ENCODE measurements at places on chromosomes 6 and 20. TPM values are rescaled to one million over a fixed set of nuclear protein-coding genes. Genes with fewer than 3 reads are reported as not detected.

Gene GNL1
- total RNA-seq = 63.7 TPM

DNA sequence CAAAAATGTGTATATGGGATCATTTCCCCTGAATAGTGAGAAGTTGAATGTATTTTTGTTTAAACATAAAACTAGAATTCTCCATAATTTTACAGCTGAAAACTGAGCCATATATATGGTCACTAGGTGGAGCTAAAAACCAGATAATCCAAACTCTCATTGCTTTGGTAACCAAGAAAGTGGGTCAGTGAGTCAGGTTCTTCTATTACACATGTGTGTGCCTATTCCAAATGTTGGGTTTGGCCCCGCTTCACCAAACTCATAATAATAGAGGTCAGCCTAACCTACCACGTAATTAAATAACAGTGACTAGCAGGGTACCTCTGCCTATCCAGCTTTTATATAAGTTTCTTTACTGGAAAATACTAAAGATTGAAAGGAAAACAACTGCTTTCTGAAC, 19.3 kb upstream of the RNGTT start:
- no peak overlapping the region for H3K4me3 ChIP-seq
- H3K36me3 ChIP-seq = no peaks in the 10 kb centered on the region
- peaks cover 9% of the 10 kb centered on the region for H3K27me3 ChIP-seq

- no peaks in the 10 kb centered on the region for H3K27me3 ChIP-seq
- H3K4me1 ChIP-seq = no peaks in the 10 kb centered on the region
- no peak overlapping the region for H3K4me3 ChIP-seq
- DNase-seq = no peak
- no peak overlapping the region for H3K27ac ChIP-seq
Measured at GRCh38 chr6:80029470-80029869, 25.0 kb downstream of the TTK start.

DNA sequence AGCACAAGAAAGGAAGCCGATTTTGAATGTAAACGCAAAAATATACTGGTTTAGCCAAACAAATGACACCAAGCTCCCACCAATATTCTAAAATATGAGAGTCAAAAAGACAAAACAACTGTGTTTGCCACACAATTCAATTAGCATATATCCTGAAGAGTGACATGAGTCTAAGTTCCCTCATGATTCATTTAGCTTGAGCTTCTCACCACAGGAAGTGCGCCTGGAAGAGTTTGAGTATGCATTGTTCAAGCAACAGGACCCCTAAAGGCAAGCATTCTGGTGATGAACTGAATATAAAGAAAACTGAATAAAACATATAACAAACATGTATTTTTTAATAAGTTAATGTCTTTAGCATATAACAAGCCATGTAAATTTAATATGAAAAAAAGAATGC, 115.2 kb upstream of the RUNX2 start:
- no peak for DNase-seq
- H3K27me3 ChIP-seq = no peaks in the 10 kb centered on the region
- H3K4me3 ChIP-seq = no peak overlapping the region
- peaks cover 11% of the 10 kb centered on the region for H3K4me1 ChIP-seq
- H3K27ac ChIP-seq = no peak overlapping the region

DNA sequence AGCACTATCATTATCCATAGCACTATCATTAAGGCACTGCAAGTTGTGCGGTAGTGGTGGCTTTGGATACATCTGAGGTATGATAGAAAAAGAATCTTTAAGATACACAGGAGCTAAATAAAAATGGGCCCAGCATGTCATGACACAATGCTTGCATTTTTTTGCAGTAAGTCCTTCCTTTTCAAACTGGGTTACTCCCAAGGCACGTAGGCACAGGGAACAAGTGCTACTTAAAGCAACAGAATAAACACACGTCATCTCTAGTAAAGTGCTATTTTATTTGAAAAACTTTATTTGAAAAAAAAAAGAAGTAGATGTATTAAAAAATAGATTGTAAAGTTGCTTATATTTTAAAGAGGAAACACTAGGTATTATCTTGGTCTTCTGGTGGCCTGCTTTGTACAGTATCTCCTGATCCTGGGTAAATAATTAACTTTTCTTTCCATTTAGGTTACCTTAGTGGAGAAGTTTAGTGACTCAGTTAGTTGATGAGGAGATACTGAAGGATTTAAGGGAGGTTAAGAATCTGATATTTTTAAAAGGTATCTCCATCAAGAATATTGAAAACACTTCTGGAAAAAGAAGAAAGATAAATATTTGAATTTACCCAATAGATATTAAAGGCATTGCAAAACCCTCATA, 129.6 kb downstream of the EDN1 start:
- peaks cover 7% of the 10 kb centered on the region for H3K27me3 ChIP-seq
- no peaks in the 10 kb centered on the region for H3K36me3 ChIP-seq
- H3K4me3 ChIP-seq = no peak overlapping the region
- no peak overlapping the region for H3K27ac ChIP-seq

- no peaks in the 10 kb centered on the region for H3K36me3 ChIP-seq
- H3K27me3 ChIP-seq = peaks cover 50% of the 10 kb centered on the region
- H3K27ac ChIP-seq = no peak overlapping the region
- H3K4me1 ChIP-seq = peaks cover 11% of the 10 kb centered on the region
- H3K4me3 ChIP-seq = no peak overlapping the region
- DNase-seq = no peak
Measured at GRCh38 chr6:30136570-30137286, 788 bp downstream of the TRIM40 start.
